ENCODE measurements at places on chromosomes 1 and 21.

DNA sequence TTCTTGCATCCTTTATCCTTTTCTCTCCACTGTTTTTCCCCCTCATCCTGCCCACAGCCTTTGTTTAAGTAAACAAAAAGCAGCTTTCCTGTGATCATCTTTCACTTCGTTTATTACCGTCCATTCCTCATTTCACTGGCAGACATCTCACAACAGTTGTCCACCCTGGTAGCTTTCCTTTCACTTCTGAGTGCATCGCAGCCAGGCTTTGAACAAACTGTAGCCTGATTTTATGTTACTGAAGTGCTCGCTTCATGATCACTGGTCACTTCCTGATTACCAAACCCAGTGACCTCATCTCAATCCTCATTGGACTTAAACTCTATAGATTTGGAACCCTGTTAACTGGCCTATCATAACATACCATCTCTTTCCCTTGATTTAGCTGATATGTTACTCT, 67.7 kb downstream of the SDCCAG8 start:
- no peak for DNase-seq

DNA sequence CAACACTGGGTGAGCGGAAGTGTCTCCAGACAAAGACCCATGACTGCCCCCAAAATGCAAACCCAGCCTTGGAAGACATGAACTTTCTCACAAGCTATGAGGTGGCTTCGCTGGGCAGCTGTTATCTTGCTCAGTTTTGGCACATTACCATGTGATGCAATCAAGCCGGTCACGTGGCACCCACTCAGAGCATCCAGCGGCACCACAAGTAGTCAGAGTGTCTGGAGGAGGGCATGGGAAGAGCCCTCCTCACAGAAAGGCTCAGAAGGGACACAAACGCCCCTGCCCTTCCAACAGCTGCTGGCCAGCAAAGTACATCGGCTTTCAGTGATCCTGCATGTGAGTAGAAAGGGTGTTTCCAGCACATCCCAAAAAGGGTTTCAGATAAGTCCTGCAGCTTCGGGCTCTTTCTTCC, 145.5 kb upstream of the IRF2BP2 start:
- no peak for DNase-seq

GRCh38 chr1:212754193-212754592, 37.4 kb downstream of the NSL1 start:
- DNase-seq, result peak; percentile 37

- no peak for DNase-seq
These were observed 79.8 kb downstream of the WDR4 start for GRCh38 chr21:42799516-42799915.

DNA sequence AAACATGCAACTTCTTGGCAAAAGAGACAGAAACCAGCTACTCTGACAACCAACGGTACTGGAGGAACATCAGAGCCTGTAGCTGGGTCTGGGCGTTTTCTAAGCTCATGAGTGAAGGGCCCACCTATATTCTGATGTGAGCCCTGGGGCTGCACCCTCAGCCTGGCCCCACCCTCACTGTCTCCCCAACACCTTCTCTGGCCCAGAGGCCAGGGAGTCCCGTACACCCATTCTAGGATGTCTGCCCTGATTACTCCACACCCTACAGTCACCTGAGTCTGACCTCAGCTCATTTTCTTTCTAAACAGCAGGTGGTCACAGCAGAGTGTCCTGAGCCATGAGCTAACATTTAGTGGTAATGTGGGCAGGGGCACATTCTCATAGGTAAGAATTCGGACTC, 439.2 kb downstream of the MATN1 start:
- DNase-seq, result no peak

GRCh38 chr1:205925736-205926135, 17.5 kb downstream of the SLC26A9 start:
- no peak for DNase-seq

DNA sequence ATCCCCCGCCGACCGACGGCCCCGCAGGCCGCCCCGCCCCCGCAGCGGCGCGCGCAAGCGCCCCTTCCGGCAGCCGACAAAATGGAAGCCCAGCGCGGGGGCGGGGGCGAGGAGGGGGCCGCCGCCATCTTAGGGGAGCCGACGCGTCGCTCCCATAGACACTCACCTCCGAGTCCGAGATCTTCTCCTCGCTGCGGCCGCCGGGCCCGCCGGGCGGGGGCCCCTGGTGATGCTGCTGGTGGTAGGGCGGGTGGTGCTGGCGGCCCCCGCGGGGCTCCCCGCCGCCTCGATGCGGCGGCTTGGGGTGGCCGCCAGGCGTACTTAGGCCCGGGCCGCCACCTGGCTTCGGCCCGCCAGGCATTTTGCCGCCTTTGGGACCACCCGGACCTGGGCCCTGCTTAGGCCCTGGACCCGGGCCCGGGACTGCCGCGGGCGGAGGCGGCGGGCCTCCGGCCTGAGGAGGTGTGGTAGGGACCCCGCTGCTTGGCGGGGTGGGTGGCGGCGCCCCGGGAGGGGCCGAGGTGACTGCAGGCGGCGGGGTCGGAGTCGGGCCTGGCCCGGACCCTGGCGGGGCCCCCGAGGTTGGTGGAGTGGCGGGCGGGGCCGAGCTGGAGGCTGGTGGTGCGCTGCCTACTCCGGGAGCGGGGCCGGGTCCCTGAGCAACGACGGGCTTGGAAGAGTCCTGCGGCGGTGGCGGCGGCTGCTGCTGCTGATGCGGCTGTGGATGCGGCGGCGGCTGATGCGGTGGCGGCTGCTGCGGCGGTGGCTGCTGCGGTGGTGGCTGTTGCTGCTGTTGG, 691 bp downstream of the SFPQ start:
- DNase-seq, result peak; percentile 84

- DNase-seq, result no peak
These were observed 73.9 kb downstream of the SNRPE start for GRCh38 chr1:203935321-203935720.

DNA sequence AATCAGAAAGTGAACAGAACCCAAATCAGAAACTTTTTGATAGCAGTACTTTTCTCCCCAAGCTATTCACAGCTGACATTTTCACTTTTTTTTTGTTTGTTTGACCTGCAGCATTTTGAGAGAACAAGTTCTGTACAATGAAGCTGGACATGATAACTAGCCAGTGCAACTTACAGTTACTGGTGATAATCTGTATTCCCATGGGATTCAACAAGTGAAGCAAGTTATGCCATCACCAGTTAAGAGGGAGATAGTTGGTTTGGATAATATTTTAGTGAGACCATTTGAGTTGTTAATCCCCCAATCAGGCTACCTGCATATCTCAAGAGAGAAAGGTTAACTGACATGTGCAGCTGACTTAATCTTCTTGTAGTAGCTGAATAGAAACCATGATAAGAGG, 18.1 kb downstream of the SON start:
- DNase-seq, result no peak

DNA sequence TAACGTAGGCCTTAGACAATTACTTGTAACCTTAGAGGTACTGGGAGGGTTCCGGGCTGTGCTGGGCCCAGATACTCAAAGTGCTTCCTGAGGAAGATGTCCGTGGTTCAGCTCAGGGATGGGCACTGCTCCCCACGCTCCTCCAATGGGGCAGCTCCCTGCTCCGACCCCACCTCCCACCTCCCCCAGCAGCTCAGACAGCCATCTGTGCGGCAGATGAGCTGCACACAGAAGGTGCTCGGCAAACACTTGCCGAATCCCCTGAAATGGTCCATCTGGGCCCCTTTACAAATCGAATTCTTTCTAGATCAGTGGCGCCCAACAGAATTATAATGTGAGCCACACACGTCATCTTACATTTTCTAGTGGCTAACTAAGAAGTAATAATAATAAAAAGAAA, 242.4 kb upstream of the RAB4A start:
- no peak for DNase-seq

DNA sequence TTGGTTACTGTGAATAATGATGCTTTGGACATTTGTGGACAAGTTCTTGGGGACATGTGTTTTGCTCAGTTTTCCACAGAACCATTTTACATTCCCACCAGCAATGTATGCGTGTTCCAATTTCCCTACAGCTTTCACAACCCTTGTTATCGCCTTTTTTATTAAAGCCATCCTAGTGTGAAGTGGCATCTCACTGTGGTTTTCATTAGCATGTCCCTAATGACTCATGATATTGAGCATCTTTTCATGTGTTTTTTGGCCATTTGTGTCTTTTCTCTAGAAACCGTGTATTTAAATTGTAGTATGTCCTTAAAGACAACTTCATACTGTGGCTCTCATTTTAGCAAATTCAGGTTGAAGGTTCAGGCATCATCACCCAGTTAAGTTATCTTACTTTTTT, 132.1 kb downstream of the TGFBR3 start:
- no peak for DNase-seq

GRCh38 chr1:40648928-40649591, 16.4 kb downstream of the RIMS3 start:
- DNase-seq, result no peak

DNA sequence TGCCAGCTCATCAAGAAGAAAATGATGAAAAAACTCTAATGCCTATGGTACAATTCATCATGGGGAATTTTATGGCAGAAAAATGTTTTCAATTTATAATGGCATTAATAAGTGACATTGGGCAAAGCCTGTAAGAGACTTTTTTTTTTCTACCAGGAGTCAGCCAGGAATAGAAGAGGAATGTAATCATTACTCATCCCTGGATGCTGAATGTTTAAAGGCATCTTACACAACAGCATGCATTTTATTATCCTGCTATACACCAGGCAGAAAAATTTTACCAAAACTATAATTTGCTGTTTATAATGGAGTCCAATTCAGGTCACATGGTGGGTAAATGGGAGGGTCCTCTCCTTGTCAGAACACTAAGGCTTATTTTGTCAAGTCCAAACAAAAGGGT, 189.9 kb upstream of the BEND5 start:
- no peak for DNase-seq

GRCh38 chr1:147515045-147515869, 26.0 kb upstream of the BCL9 start:
- DNase-seq, result peak; percentile 28

- no peak for DNase-seq
These were observed 31.3 kb upstream of the CLCA4 start for GRCh38 chr1:86515597-86515996.

DNA sequence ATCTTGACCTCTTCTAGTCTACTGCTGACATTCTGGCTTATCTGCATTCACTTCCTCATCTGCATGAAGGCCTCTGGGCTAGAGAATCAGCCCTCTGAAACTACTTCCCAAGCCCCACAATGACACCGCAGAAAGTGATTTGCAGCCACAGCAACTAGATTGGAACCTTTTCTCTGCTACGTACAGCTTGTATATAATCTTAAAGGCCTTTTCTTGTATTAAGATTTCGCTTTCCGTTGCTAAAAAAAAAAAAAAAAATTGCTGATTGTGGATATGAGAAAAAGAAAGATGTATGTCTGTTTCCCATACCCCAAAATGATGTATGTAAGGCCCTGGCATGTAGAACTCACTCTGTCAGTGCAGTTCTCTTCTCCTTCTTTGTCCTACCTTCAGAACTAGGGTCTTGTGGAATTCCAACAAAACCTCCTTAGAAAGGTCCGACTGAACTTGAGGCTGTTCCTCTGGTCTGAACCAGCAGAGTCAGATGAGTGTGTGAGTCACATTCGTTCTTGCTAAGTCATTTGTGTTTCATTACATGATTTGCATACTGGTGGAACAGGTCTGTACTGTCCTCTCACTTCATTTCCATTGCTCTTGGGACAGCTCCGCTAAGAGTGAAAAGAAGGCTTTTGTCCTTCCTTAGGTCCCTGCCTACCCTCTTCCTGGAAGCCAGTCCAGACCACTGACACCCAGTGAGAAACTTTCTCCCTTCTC, 62.7 kb downstream of the PLPP3 start:
- no peak for DNase-seq

GRCh38 chr1:68347415-68347814, 102.3 kb downstream of the RPE65 start:
- DNase-seq, result no peak

DNA sequence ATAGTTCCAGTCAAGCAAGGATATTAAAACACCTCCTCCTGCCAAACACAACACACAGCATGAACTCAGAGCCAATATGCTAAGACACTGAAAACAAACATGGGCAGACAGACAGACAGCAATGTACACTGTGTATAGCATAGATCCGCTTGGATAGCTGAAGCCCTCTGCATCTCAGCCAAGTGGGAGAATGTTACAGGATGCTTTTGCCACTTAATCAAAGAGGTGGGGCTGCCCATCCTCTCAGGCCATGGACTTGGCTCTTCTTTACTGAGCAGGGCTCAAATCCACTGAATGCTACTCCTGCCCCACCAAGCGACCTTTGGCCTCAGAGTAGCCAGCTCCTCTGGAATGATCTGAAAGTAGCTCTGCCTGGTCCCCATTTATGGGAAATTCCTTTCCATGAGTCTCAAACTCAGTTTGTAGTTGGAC, 64.7 kb upstream of the NGF start:
- DNase-seq, result no peak

- DNase-seq, result no peak
These were observed 19.9 kb downstream of the SETD4 start for GRCh38 chr21:36040389-36040788.

GRCh38 chr1:228507961-228508652, 20.9 kb downstream of the RNF187 start:
- DNase-seq, result no peak

GRCh38 chr1:181458419-181458818, 24.9 kb upstream of the CACNA1E start:
- no peak for DNase-seq

GRCh38 chr1:9244501-9245229, 10.1 kb downstream of the H6PD start:
- no peak for DNase-seq

DNA sequence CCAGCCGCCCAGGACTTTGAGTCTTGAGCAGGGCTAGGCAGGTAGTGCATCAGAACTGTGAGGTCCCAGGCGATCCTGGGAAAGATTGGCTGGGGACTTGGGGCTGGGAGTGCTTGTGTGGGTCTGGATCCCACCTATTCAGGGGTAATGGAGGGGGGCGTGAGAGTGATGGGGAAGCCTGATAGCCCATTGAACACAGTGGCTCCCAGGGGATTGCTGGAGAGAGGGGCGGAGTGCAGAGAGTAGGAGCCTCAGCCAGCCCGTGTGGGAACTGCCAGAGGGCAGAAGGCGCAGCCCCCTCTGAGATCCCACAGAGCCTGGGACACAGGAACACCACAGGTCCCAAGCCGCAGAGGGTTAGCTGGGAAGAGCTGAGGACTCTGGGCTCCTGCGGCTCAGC, 19.3 kb upstream of the PDZK1IP1 start:
- DNase-seq, result no peak

GRCh38 chr1:94013367-94013878, 104.2 kb upstream of the GCLM start:
- no peak for DNase-seq

DNA sequence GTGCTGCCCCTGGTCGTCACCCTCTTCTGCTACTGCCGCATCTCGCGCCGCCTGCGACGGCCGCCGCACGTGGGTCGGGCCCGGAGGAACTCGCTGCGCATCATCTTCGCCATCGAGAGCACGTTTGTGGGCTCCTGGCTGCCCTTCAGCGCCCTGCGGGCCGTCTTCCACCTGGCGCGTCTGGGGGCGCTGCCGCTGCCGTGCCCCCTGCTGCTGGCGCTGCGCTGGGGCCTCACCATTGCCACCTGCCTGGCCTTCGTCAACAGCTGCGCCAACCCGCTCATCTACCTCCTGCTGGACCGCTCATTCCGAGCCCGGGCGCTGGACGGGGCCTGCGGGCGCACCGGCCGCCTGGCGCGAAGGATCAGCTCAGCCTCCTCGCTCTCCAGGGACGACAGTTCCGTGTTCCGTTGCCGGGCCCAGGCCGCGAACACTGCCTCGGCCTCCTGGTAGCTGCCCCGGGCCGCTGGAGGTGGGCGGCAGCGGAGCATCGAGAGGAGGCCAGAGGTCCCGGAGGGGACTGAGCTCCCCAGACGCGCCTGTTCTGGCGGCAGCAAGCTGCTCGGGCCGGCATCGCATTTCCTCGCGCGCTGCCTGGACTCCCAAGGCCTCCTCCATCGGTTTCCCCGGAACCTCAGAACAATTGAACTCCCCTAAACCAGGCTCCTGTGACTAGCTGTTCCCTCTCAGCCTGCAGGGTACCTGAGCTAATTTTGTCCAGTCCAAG, 1.1 kb downstream of the GPR25 start:
- DNase-seq, result no peak
